ENCODE measurements at places on chromosomes 6 and 20.

DNA sequence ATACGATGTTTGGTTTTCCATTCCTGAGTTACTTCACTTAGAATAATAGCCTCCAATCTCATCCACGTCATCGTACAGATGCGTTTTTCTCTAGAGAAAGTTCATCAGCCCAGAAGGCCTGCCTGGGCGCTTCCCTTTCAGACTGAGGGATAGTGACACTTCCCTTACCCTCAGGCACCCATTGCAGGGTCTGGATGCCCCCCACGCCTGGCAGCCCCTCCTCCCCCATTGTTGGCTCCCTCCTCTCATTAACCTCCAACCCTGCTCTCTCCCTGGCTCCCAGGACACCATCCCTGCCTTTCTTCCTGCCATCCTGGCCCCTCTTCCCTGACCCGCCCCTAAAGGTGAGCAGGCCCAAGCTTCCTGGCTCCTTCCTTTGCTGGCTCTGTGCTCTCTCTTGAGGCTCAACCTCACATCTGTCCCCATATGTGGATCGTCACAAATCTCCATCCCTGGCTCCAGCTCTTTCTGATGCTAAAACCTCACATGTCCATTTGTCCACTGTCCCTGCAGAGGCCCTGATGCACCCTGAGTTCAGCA is 145.2 kb downstream of the SYCP2 start:
- DNase-seq = no peak

- no peak for DNase-seq
Measured at GRCh38 chr6:15536198-15536955, 126.5 kb downstream of the DTNBP1 start.

GRCh38 chr6:120852293-120852849 is 481.9 kb downstream of the TBC1D32 start:
- DNase-seq = no peak

DNA sequence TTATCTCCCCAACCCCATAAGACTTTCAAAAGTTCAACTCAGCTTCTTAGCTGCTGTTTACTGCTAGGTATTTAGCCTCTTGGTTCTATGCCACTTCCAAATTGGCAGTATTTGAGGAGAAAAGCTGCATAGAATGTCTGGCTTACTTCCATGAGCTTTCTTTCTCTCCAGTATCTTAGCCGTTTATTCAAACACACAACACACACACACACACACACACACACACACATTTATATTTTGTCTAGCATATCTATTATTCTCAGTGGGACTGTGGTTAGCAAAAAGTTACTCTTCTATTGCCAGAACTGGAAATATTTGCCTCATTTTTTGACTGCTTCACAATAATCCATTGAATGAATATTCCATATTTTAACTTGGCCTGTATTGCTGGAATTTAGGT is 634.2 kb upstream of the IMPG1 start:
- no peak for DNase-seq

GRCh38 chr20:63017826-63018411 is 11.2 kb upstream of the BHLHE23 start:
- DNase-seq = no peak

DNA sequence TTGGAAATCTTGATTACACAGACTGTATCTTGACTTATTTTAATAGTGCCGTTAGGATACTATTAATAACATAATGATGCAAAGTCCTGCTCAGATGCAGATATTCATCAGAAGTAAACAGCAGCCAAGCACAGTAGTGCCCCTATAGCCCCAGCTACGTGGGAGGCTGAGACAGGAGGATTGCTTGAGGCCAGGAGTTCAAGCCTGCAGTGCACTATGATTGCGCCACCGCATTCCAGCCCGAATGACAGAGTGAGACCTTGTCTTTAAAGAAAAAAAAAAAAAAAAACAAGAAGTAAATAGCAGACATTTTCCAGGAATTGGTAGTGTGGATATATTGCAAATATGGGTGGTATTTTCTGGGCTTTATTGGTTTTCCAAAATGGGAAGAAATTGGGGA is 61.8 kb downstream of the TULP4 start:
- no peak for DNase-seq

DNA sequence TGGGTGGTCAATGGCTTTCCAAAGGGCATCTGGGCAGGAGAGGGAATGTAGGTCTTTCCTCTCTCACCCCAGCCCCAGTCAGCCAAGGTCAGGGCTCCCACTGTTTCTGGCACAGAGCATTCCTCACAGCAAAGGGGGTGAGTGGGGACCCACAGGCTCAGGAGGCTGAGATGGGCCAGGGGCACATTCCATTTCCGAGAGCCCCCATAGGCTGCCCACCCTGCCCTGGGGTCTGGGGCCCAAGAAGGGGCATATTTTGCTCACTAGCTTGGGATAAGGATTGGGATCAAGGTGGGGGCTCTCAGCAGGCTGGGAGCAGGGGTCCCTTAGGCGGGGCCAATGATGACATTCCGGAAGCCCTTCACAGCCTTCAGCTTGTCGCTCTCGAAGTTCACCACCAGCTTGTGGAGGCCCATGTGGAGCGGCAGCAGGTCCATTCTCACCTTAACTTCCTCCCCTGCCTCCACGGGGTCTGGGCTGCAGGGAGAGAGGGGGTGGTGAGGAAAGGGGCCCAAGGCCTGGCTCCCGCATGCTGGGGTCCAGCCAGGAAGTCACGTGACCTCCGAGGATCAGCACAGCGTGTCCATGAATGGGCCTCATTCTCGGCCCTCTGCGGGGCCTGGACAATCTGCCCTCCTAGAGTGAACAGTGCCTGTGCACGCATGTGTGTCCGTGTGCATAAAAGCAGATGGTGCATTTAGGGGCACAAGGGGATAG is 35.0 kb downstream of the TGM2 start:
- DNase-seq = no peak

- no peak for DNase-seq
Measured at GRCh38 chr6:163444077-163444476, 29.6 kb downstream of the QKI start.

GRCh38 chr20:57439432-57439831 is 48.2 kb downstream of the RBM38 start:
- no peak for DNase-seq

DNA sequence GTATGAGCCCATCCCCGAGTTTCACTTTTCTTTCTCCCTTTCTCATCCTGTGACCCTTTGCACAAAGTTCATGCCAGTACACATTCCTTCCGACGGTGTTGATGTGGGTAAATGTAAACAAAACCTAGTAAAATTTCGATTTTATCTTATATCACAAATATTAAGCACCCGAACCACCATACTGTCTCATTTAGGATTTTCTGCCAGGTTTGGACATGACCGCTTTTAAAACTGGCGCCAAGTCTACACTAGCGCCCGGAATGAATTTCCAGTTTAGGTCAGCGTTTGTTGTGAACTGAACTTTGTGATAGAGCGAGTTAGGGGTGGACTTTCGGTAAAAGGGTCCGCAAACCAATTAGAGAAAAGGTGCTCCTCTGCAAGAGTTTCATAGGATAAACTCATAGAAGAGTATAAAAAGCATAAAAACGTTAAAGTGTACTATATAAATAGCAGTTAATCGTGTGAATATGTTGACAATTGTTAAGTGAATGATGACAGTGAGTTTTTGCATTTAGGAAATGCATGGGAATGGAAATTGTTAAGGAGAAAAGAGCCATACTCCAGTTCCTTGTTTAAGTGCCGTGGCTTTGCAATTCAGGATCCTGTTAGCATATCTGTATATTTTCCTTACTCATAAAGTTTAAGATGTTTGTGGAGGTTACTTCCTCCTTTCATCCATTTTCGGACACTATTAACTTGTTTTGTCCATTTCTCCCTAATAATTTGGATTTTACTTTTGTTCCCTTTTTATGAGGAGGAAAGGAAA is 937 bp downstream of the AKAP7 start:
- DNase-seq = no peak

DNA sequence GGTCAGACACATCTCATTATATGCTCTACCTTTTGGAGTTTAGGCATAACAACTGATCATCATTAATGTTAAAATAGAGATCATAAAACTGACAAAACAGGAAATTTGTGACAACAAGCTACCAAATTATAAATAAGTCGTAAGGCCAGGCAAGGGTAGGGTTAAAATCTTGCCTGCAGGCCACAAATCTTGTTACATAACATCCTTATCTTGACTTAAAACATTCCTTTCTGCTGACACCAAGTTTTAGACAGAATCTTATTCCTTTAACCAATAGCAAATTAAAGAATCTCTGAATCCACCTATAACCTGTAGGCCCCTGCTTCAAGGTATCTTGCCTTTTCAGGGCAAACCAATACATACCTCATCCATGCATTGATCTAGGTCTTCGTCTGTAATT is 32.5 kb upstream of the NKAIN2 start:
- DNase-seq = no peak

GRCh38 chr20:34938466-34939163 is 17.0 kb downstream of the GSS start:
- no peak for DNase-seq

DNA sequence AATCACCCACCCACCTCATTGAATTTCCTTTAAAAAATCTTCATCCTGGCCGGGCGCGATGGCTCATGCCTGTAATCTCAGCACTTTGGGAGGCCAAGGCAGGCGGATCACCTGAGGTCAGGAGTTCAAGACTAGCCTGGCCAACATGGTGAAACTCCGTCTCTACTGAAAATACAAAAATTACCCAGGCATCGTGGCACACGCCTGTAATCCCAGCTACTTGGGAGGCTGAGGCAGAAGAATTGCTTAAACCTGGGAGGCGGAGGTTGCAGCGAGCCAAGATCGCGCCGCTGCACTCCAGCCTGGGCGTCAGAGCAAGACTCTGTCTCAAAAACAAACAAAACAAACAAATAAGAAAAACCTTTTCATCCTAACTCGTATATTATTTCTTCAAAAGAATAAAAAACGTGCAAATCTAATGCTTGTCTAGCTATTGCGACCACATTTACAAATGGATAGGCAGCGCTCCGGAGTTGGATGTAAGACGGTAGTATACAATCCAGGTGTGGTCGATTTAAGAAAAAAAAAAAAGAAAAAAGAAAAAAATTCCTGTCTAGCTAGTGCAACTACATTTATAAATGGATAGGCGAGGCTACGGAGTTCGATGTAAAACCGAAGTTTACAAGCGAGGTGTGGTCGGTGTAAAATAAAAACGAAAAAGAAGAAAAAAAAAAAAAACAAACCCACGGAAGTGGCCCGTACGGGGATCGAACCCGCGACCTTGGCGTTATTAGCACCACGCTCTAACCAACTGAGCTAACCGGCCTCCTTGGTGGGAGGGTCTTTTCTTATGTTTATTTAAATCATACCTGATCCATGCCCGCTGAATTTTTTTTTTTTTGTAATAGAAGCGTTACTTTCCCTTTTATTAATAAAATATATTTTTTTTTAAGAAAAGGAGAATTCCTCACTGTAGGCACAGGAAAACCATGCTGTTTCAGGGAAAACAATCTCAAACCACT is 70.7 kb upstream of the PRSS16 start:
- peak; percentile 30 for DNase-seq

Measured in GM20000 (cell line).